ENCODE measurements at places on chromosomes 3 and 15. TPM values are rescaled to one million over a fixed set of nuclear protein-coding genes. Genes with fewer than 3 reads are reported as not detected.

ARF4 gene
- 130 TPM for total RNA-seq

TICRR gene
- 18.4 TPM for total RNA-seq

CCRL2 gene
- 6.0 TPM for total RNA-seq

NDUFAF3 gene
- total RNA-seq: 211 TPM

CPNE4 gene
- total RNA-seq: not detected

RYR3 gene
- not detected for total RNA-seq

SCAANT1 gene
- total RNA-seq: not detected

CFAP91 gene
- total RNA-seq: 0.17 TPM

ZBBX gene
- 1.0 TPM for total RNA-seq

DNA sequence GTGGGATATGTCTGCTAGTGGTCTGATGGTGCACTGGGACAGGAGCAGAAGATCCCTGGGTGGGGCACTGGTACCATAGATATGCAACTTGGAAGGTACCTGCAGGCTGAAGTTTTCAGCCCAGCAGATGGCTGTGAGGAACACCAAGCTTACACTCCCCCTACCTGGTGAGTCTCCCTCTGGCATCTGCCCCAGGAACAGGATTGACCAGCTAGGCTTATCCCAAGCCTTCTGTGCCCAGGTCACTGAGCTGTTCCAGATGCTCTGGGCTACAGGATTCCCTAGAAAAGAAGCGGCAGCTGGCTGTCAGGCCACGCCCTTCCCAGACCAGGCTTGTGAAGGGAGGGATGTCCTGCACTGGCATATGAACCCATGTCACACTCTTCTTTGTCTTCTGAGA, 1130.0 kb downstream of the NAALADL2 start:
- DNase-seq: no peak

- DNase-seq: no peak
Observed at GRCh38 chr3:160916472-160916871, 160.4 kb downstream of the PPM1L start.

DNA sequence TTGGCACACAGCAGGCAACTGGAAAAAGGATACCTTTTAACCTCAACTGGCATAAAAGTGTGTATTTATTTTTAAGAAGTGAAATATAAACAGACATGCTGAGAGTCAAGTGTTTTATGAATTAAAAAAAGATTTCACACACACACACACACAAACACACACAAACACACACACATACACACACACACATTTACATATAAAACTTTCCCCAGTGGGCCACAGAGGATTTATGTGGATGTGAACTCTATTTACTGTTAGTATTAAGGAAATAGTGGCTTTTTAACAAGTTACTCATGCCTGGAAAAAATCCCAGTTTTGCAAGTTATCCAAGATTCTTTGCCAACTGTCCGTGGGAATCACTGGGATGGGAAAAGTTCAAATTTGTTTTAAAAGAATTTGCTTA, 725.9 kb upstream of the NR2F2 start:
- peak; percentile 86 for DNase-seq

GRCh38 chr3:144127700-144128099, 156.1 kb downstream of the DIPK2A start:
- no peak for DNase-seq

GRCh38 chr15:94277485-94277884, 46.1 kb downstream of the MCTP2 start:
- DNase-seq: no peak

- peak; percentile 28 for DNase-seq
Observed at GRCh38 chr15:99122831-99123712, 18.2 kb downstream of the SYNM start.

DNA sequence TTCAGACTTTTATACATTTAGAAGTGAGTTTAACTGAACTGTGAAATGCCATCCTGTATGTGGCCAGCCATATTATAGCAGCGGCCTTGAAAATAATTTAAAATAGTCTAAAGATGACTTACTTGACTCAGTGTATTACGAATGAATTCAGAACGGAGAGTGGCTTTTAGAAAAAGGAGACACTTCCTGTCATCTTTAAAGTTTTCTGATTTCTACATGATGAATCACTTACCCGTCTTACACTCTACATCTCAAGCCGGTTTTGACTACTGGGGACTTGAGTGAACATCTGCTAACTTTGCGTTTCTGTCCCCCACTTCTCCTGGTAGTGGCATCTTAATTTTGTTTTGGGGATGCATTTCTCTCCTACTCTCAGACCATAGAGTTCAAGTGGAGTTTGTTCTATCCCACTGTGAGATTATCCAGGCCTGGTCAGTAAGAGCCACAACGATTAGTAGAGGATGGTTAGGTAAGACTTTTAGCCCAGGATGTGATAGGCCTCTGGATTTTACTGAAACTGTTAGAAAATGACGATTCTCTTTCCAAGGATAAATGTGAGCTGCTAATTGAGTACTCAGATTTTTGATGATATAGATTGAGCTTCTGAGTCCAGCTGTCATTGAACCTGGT, 175.4 kb upstream of the CADPS start:
- no peak for DNase-seq

- DNase-seq: no peak
Observed at GRCh38 chr3:14481646-14482036, 58.5 kb downstream of the GRIP2 start.

DNA sequence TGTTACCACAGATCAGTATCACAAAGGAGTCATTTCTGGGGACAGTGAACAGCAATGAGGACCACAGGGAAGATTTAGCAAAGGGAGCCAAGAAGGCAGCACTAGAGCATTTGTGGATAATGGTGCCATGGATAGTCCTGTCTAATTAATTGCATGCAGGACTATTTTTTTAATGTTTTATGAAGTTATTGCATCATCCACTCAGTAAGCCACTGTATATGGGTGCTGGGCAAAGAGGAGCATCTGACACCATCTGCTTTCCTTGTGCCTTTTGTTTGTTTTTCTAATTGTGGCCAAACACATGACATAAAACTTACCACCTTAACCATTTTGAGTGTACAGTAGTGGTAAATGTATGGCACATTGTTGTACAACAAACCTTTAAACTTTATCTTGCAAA, 301.1 kb upstream of the LRRFIP2 start:
- DNase-seq: no peak

DNA sequence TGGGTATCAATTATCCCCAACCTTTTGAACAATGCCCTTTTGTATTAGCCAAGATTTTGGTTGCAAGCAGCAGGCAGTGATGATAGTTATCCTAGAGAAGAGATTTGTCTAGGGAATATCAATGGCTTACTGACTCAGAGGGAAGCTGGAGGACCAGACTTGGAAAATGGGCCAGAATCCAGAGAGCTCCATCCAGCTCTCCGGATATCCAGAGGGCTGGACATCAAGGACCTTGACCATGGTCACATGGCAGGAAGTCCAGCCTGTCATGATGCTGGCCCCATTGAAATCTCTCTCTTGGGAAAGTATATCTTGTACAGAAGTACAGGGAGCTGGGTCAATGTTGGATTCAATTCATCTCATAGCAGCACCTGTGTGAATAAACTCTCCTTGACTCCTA, 148.5 kb upstream of the PDZRN3 start:
- no peak for DNase-seq

GRCh38 chr3:133488785-133489367, 84.6 kb upstream of the CDV3 start:
- peak; percentile 42 for DNase-seq

DNA sequence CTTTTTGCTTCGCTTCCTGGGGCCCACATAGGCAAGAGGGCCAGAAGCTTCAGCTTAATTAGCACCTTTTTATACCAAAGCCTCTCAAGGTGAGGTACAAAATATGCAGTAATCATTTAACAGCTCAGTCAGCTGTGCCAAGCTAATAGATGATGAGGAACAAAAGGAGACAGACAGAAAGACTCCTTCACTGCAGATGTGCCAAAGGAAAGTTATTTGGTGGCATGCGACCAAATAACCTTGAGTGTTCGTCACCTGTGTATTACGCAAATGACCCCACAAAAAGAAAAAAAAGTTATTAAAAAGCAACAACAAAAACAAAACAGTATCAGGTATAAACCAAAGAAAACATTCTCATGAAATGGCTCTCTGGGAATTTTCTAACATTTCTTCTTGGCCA, 325.8 kb upstream of the IGF1R start:
- no peak for DNase-seq

- DNase-seq: peak; percentile 37
Observed at GRCh38 chr3:42148982-42149432, 57.9 kb downstream of the TRAK1 start.

DNA sequence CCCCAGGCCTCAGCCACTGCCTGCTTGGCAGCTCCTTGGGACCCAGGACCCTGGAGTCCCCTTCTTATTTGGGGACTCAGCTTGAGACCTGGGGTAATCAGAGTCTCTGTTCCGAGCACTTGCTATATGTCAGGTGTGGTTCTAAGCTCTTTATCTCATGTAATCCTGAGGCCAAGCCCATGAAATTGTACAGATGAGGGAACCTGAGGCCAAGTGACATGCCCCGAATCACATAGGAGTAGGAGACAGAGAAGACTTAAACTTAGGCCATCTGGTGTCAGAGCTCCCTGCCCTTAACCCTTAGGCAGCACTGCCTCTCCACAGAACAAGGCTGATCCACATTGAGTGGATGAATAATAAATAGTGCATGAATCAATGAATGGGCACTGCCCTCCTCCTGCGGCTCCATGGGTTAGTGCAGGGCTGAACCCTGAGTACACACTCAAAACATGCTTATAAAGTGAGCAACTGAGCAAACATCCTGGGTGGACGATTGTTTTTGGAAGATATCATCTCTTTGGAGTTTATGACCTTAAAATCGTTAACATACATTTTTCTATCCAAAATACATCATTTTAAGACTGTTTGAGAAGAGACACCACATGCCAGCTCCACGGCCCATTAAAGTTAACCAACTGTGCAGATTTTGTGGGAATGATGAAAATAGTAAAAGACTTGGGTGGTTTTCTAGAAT, 33.2 kb upstream of the IQSEC1 start:
- DNase-seq: peak; percentile 98

DNA sequence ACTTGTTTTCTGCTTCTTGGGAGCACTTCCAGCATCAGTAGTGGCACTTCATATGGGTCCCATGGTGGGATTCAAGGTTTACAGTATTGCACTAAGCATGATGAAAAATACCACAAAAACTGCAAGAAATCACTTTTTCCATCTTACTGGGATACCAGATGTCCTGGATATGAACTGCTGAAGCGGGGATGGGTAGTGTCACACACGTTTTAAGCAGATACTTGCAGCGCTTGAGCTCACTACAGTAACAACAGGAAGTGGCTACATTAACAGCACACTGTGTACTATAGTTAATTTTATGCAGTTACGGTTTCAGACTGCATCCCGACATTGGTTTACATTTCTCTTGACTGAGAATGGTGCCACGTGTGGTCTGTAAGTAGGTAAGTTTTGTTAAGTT, 3.5 kb upstream of the ISG20 start:
- DNase-seq: no peak

GRCh38 chr3:132405188-132405587, 12.1 kb upstream of the DNAJC13 start:
- no peak for DNase-seq

DNA sequence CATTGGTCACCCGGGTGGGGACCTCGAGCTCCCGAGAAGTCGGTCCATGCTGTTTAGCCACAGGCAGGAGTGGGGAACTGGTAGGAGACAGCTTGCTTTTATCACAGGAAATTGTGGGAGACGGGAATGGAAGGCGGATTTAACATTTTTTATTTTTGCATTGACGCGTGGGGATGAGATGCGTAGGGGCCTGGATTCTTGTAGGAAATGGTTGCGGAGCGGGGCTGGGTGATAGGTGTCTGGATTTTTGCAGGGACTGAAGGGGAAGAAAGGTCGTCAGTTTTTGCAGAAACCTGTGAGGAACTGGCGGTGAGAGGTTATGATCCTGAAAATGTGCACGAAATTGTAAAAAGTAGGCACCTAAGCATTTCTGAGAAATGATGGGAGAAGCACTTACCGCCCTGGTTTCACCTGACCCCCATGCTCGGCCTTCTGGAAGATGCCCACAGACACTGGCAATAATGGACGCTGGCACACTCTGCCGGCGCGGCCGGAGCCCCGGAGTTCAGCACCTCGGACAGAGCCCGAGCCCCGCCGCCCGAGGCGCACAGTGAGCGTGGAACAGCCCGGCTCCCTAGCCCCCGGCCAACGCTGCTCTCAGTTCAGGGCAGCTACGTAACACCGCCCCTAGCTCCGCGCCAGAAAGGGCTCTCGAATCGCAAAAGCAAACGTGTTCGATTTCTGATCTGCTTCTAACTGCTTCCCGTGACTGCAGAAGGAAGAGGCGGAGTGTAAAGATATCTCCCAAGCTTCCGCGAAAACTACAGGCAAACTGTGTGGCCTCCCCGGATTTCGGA, 928 bp downstream of the ANKRD34C start:
- peak; percentile 22 for DNase-seq

- no peak for DNase-seq
Observed at GRCh38 chr15:41183581-41183980, 47.0 kb downstream of the EXD1 start.

DNA sequence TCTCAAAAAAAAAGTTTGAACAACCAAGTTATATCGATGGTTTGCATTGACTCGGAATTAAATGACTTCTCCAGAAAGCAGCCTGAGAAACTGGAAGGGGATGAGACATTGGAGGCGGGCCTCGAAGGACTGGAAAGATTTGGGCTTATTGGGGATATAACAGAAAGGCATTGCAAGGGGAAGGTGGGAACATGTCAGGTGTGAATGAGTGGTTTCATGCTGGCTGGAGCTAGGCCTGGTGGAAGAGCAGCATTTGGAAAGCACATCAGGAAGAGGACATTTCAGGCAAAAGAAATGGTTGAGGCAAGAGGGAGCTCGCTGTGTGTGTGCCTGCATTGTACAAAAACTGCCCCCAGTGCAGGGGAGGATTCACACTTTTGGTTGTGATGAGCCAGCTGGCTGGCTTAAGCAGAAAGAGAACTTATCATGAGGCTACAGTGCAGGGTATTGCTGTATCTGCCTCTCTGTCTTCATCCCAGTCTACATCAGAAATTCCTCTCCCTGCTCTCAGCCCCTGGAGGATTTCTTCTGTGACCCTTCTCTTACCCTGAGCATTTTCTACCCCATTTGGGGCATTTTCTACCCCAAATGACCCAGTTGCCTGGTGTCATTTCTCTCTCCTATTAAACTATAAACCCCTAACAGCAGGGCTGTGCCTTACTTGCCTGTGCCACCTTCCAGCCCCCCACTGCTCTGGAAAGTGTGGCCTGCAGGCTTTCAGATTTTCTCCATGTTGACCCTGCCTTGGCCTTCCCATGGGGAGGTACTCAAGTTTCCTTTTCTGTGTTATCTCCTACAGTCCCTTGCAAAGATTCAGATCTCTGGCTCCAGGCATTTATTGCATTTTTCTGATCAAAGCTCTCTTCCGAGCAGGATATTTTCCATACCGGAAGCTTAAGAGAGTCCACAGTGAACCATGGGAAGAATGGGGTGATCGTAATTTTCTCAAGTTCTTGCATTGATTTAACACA, 64.4 kb upstream of the FLNB start:
- no peak for DNase-seq

DNA sequence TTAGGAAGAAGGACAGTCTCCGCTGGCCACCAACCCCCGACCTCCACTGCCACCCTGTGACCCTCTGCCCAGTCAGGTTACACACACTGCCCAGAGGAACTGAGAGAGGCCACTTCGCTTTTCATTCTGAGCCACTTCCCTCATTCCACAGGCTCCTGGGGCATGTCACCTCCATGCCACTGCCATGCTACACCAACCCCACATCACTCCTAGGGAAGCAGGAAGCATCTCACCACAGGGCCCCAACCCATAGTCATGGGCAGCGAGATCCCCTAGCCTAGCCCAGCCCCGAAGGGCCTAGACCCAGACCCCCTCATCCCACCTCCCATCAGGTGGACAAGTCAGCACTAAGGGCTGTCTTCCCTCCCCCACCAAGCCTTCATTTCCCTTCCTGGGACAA, 1.4 kb downstream of the PLCB2 start:
- DNase-seq: no peak

GRCh38 chr15:45654749-45655148, 19.9 kb downstream of the SQOR start:
- no peak for DNase-seq

GRCh38 chr15:71282076-71282475, 166.8 kb downstream of the THSD4 start:
- no peak for DNase-seq
